ENCODE measurements at places on chromosomes 16 and 17.

GRCh38 chr16:67716097-67716496, 3.0 kb downstream of the GFOD2 start:
- no peak for ATAC-seq

GRCh38 chr17:8337802-8338752, 1.6 kb upstream of the ODF4 start:
- no peak for ATAC-seq

GRCh38 chr16:55697867-55698266, 42.1 kb downstream of the SLC6A2 start:
- no peak for ATAC-seq

GRCh38 chr17:49063652-49064051, 66.5 kb downstream of the IGF2BP1 start:
- ATAC-seq: no peak

- no peak for ATAC-seq
Measured at GRCh38 chr17:11908711-11909146, 88.5 kb downstream of the ZNF18 start.

- ATAC-seq: no peak
Measured at GRCh38 chr17:10130677-10131076, 67.7 kb downstream of the GAS7 start.

DNA sequence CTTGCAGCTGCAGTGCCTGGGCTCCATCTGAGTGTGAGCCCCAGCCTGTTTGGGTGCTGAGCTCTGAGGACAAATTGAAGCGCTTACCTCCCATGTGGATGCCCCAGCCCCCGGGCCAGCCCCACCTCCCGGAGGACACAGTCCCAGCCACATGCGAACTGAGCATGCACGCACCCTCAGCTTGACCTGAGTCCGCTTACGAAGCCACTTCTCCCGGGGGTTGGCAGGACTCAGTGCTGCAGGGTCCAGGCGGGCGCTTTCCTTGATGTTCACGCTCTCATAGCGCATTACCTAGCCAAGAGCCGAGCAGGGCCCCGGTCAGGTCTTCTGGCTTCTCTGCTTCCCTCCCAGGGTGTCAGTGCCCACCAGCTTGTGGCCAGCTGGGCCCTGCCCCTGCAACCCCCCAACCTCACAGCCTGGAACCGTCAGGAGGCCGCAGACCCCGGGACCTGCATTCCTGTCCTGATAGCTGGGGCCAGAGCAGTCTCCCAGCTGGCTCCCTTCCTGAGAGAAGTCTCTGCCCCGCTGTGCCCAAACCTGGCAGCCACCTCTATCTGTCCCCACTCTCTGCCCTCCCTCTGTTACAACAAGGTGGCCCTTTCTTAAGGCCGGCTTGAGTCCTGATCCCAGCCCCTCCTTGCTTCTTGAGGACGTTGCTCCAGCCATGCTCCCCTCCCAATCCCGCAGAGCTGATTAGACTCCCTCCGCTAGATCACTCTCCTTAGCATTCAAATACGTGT, 24.0 kb downstream of the PIMREG start:
- ATAC-seq: no peak

- ATAC-seq: no peak
Measured at GRCh38 chr17:49647256-49647585, 30.7 kb downstream of the SPOP start.

DNA sequence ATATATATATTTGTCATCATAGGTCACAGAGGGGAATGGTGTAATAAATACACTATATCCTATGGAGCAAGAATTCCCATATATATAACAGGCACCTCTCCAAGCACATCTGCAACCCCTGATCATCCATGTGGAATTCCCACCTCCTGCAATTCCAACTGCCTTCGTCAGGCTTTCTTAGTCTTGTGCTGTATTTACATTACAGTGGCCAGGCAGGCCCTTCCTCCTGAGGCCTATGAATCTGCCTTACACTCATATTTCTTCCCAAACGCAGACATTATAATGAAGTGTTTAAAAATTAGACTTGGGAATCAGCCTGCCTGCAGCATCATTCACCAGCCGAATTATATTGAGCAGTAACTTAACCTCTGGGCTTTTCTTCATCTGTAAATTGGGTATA, 19.3 kb upstream of the DNAH9 start:
- ATAC-seq: no peak

- peak; percentile 74 for ATAC-seq
Measured at GRCh38 chr17:5226940-5227878, 7.5 kb downstream of the SCIMP start.

GRCh38 chr16:21704266-21704665, 40.5 kb downstream of the OTOA start:
- ATAC-seq: no peak

- peak; percentile 57 for ATAC-seq
Measured at GRCh38 chr16:2475413-2476344, 752 bp downstream of the TBC1D24 start.

DNA sequence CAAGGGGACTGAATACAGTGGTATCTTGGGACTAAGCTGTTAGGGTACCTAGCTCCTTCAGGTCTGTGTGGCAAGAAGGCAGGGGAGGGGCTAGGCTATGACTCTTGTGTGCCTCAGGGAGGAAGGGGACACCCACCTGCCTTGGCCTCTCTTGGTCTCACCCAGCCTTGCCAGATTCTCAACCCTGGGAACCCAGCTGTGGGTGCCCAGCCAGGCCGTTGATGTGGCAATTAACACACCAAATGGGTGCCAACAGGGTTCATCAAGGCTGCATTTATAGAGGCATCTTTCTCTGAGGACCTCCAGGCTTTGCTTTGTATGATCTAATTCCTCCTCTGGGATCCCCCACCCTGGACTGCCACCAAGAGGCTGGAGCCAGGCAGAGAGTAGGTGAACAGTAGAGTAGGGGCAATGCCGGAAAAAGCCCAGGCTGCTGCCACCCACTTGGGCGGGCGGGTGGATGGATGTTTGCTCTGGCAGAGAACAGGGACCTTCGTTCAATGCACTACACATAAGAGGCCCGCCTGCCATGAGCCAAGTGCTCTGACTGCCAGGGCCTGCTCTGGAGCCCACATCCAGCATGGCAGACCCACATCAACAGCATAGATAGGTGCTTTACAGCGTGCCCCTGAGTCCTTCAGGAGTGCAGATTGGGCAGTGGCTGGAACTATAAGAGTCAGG, 3.2 kb upstream of the ASB16 start:
- no peak for ATAC-seq

- no peak for ATAC-seq
Measured at GRCh38 chr17:22266231-22266630, 573.9 kb downstream of the KCNJ18 start.

DNA sequence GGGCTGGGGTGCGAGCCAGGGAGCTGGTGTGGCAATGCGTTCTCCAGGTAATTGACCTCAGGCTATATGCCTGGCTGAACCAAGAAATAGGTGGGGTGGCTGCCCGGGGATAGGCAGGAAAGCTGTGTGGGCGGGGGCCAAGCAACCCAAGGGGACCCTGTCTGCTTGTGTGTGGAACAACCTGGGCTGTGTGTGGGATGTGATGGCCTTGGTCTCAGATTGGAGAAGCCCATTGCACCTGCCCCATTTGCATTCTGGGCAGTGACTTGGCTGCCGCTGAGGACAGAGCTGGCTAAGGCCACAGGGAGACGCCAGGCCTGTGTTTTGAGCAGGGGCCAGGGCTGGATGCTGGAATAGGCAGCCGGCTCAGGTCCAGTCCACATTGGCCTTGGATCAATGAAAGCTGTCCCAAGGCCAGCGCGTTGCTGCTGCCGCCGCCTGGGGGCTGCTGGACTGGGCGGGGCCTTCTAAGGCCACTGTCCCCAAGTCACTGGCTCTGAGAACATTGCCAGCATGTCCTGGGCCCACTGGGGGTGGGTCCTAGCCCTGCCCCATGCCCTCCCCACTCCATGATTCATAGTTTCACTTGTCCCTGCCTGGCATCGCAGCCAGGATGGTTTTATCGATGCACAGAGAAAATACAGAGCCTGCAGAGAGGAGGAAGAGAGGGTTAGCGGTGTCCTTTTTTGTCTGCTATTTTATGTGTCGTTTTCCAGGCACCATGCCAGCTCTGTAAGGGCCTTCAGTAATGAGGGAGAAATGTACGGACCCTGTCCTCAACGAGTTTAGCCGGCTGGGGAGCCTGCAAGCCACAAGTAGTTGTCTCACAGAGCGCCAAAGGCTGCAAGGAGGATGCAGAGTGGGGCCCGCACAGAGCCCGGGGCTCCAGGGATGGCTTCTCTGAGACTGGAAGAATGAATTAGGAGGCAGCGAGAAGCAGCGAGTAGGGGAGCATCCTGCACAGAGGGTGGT, 43.9 kb downstream of the NKD1 start:
- no peak for ATAC-seq

DNA sequence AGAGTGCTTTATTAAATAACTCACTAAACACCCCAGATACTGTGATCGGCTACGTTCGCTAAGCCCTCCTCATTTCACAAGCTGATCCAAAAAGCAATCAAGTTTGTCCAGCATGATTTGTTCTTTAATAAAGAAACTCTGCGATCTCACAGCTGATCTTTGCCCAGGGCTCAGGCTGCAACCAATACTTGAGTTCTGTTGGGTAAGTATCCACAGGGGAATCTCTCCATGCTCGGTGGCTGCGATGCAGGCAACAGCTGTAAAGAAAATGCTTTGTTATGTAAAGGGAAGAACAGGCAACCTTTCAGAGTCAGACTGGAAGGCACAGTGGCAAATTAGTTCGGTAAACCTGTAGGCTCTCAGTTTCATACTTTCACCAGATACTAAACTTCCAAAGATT, 67.5 kb downstream of the SHISA6 start:
- no peak for ATAC-seq

GRCh38 chr16:49634235-49635008, 221.5 kb downstream of the ZNF423 start:
- no peak for ATAC-seq

DNA sequence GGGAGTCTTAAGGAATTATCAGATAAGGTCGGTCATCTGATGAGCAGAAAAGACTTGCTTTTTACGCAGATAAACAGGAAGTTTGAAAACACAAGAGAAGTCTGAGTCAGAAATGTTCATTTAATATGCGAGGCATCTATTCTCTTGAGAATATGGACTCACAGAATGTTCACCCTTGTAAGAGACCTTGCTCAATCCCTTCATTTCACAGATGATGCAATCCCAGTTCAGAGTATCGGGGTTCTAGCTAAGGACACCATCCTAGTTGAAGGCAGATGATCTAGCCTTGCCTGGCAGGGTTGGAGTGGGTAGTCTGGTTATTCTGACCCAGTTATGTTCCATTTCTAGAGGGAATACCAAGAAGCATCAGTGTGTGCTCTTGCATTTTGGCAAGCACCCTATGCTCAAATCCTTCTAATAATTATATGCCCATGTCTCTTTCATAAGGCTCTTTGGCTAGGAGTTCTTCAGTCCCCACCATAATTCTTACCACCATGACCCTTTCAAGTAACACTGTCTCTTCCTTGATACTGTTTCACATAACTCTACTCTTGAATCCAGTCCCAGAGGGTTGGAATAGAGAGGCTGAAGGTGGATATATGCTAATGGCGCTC, 42.5 kb downstream of the YPEL2 start:
- ATAC-seq: no peak

DNA sequence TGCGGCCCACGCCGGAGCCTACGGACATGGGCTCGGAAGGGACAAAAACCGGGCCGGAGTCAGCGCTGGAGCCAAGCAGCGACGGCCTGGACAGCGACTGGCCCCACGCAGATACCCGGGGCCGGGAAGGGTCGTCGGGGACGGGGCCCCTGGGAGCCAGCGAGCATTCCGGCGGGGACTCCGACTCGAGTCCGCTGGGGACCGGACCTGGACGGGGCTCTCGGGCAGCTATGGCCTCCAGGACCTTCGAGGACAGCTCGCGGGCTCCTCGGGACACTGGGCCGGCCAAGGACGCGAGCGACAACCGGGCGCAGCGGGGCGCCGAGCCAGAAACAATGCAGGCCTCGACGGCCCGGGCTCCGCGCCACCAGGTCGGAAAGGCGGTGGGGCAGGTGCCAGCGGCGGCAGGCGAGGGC, 1.0 kb downstream of the MYO15B start:
- ATAC-seq: peak; percentile 50

DNA sequence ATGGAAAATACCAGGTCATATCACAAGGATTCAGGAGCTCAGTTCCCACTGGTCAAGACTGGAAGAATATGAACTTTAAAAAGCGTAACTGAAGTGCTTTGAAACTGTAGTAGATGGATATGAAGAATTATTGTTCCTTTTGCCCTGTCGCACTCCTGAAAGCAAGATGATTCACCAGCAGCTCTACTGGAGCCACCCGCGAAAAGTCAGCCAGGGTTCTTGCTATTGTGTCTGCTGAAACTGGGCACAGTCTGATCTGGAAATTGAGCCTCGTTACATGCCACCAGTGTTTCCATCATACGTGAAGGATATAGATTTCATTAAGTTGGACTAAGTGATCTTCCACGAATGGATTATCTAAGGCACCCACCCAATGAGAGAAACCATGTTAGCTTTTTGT, 16.6 kb downstream of the AP2B1 start:
- ATAC-seq: no peak

- ATAC-seq: no peak
Measured at GRCh38 chr16:71923941-71924690, 28.8 kb downstream of the IST1 start.

DNA sequence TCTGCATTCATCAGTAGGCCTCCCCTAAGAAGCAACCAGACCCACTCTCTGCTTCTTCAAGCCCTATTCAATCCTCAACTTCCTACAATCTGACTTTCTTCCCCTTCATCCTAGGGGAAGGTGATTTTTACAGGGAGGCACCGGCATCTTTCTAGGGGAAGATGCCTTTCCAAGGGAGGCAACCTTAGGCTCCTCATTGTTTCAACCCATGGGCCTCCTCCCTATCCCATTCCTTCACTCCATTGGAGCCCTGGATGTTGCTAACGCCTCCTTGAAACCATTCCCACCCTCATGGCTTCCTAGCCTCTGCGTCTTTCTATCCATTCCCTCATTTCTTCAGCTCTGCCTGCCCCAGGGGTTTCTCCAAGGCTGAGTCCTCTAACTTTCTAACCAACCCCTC, 2.7 kb upstream of the CUEDC1 start:
- no peak for ATAC-seq

GRCh38 chr17:64146418-64147109, 16.6 kb upstream of the ERN1 start:
- peak; percentile 47 for ATAC-seq

GRCh38 chr17:5580367-5580766, 3.9 kb downstream of the NLRP1 start:
- ATAC-seq: no peak

Data from stimulated activated memory B cell treated with anti-CD40 and anti-IgM and Interleukin-4, amounts not matched to agents 10 μg/mL and 1 μg/mL and 100 μg/mL, for 72 hours (primary cell).